Cardiac fibroblast (primary cell): ENCODE measurements at places on chromosomes 1 and 21.

DNA sequence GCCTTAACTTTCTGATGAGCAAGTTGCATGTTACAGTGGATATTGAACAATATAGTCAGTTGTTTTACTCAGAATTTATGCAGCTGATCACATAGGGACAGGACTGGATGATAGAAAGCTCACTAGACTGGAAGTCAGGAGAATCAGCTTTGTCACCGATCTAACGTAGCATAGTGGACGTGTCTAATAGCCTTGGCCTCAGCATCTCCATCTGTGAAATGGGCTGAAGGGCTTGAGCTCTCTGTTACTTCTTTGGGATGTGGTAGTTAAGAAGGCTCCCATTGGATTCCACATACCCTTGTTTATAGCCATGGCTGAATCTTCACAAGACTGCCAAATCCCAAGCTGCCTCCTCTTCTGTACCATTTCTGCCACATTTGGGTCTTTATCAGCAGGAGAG is 190.6 kb downstream of the GRIK1 start:
- no peak for DNase-seq

DNA sequence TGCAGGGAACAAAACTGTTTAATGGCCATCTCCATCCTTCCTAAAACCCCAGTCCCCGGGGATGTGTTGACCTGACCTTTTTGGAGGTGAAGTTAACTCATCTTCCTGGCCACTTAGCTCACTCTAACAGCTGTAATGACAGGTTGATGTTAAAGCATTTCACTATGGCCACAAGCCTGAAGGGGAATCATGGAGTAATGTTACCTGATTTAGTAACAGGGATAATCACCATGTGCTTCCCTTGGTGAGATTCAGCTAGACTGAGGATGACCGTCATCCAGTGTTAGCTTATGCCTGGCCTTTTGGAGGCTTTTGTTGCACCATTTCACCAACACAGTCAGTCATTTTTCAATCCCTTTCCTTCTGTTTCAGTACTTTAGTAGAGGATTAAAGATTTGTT is 64.3 kb upstream of the RAVER2 start:
- no peak for DNase-seq

DNA sequence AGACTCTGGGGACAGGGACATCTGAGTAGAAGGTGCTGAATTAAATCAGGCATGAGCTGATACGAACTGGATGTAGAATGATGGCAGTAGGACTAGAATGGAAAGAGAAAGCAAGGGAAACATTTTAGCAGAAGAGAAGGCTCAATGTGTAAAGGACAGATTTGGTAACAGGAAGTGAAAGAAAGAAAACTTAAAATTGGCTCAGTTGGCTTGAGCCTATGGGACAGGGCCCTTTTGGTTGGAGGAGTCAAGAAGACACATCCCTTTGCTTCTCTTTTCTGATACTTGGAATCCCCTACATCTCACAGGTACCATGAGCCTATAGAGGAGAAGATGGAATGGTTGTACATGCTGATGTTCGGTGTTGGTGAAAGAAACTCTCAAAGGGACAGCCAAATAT is 300.6 kb upstream of the PLXNA2 start:
- DNase-seq: no peak

DNA sequence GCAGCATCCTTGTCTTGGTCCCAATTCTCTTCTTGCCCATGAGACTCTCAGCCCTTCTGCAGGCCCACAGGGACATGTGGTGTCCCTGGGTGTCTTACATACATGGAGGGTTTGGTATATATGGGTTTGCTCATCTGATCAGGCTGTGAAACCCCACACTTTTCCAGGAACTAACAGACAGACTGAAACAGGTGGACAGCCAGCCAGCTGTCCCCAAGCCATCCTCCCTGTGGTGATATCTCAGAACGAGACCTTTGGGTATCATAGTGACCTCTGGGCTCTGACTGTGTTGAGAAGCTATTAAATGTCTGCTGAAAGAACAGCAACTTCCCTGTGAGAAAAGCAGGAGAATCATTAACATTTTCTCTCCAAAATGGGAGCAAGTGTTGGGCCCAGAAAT is 115.5 kb upstream of the PAXBP1 start:
- DNase-seq: no peak

- DNase-seq: no peak
These were observed 173.7 kb upstream of the LYPLAL1 start for GRCh38 chr1:219000005-219000404.

DNA sequence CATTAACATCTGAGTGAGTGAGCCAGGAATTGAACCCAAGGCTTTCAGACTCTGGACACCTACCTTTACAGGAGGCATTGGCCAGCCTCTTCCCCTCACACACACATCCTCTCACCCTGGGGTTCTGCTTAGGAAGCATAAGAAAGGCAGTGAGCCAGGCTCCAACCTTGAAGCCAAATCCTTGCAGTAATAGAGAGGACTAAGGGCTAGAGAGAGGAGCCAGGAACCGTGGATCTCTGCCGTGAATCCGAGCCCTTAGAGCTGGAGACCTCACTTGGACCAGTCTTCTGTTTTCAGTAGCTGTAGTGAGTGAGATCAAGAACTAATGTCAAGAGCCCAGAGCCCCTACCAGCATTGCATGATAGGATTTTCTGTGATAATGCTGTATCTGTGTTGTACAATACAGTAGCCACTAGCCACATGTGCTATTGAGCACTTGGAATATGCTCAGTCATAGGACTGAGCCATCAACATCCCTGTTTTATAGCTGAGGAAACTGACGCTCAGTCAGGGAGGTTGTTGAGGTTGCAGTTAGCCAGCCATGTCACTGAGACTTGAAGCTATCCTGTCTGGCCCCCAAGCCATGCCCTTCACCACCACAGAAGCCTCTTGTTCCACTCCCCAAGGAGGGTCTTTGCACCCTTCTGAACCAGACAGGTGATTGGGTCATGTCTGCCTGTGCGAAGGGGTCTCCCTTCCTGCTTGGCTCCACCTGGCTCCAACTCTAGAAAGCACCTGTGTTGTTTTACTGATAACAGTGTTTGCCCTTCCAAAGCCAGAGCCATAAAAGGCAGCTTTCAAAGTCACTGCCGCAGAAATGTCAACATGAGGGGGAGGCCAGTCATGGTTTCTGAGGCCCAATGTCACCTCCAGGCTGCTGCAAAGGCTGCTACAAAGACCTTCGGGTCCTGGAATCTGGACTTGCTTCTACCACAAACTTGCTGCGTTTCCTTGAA is 101.1 kb upstream of the JUN start:
- DNase-seq: no peak

DNA sequence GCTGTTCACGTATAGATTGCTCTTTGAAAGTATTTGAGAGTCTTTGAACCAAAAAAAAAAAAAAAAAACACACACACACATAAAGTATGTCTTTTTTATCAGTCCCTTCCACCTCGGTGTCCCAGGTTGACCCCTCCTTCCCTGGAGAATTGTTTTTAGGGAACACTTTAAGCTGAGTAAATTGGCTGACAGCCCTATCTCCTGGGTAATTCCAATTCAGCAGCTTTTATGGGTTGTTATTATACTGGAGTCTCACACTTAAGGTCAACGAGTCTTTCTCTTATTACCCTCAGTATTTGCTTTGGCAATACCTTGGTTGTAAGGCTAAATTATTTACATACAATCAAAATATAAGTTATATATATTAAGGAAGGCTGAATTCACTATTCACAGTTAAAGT is 69.4 kb downstream of the SLC30A10 start:
- no peak for DNase-seq

GRCh38 chr1:92563457-92564216 is 76.9 kb upstream of the GFI1 start:
- no peak for DNase-seq

DNA sequence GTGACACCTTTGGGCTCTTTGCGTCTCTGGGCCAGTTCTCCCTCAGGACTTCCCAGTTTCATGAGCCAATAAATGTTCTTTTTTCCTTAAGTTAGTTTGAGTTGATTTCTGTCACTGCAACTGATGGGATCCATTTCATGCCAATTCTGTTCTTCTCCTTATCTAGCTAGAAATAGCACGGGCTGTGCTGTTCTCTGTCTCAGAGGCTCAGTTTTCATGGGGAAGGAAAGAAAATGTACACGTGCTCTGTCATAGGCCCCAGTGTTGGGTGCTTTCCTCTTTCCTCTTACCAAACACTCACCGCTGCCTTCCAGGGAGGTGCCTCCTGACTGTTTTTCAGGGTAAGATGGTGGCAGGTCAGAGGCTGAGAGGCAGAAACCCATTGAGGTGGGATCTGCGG is 43.2 kb upstream of the ACTL8 start:
- DNase-seq: no peak

DNA sequence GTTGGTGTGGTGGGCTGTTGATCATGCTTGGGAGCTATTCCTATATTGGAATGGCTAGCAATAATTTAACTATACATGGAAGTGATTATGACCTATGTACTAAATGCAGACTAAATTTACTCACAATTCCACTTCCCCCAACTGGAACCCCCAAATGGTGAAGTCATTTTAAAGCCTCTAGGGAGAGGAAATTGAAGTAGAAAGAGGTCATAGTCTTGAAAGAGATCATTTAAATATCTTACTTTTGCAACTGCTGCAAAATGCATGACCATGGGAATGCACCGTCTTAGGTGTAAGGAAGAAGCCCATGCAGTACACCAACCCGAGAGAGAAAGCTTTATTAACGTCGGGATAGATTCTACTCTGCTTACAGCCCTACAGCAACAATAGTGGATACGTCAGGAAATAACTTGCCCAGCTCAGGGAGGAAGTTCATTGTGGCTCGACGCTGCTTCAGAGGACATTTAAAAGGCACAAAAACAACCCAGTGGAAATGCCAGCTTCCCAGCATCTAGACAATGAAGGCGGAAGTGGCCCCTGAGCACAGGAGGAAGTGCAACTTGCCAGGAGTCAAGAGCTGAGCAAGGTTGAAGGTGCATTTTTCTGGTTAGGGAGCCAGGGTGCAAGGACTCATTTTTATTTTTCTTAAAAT is 26.5 kb downstream of the CYYR1 start:
- DNase-seq: no peak

GRCh38 chr1:206909161-206909882 is 12.1 kb downstream of the IL24 start:
- peak; percentile 55 for DNase-seq
